ENCODE measurements at places on chromosomes 2 and 18.

DNA sequence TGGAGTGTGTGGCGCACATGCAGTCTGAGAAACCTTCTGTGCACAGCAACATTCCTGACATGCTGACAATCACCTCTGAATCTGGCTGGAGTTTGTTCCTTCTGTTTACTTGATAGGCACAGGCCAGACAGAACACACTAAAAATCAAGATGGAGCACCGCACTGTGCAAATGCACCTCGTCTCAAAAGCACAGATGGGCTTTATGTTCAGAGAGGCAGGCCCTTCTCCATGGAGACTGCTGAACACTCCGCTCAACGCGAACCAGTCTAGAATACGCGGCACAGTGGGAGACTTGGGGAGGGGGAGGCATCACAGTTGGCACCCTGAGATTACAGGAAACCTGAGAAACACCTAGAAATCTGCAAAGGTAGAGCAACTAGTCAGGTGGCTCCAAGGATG is 58.4 kb upstream of the DNMT3A start:
- DNase-seq = no peak

- no peak for DNase-seq
Observed at GRCh38 chr2:241003047-241003360, 4.6 kb downstream of the SNED1 start.

- DNase-seq = no peak
Observed at GRCh38 chr2:217826520-217826919, 176.3 kb downstream of the TNS1 start.

GRCh38 chr2:223460774-223461211 is 141.4 kb downstream of the SCG2 start:
- no peak for DNase-seq

DNA sequence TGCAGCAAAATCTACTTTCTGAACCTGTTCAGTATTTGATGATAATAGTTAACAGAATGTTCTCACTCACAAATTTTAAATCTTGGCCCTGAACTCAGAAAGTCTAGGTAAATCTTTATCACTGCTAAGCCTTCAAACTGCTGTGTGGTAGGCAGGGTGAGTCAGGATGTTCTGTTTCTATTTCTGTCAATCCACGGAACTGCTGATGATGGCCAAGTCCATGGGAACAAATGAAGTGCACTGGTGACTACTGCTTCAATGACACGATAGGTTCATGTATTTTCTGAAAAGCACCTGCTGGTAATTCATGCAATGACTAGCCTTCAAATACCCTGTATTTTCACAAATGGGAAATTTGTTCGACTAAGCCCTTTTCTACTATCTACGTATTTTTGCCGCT is 14.2 kb downstream of the NIFK start:
- DNase-seq = peak; percentile 69

- DNase-seq = no peak
Observed at GRCh38 chr2:21281791-21282514, 158.2 kb downstream of the TDRD15 start.

DNA sequence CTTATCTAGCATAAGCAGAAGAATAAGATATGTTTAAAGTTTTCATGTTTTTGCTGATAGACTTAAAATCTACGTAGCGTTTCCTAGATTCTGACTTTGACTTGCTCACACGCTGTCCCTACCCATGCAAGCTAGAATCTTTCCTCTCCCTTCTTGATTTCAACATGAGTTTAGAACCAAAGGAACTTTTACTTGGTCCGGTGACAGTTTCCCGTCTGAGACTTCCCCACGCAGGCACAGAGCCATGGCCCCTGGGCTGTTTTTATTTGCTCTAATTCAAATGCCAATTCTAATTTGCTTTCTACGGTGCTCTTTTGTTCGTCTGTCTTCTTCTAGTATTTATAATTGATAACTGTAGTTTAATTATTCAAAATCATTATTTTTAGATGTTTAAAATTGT is 467.7 kb downstream of the PARD3B start:
- DNase-seq = no peak

- no peak for DNase-seq
Observed at GRCh38 chr2:236341721-236342120, 77.5 kb upstream of the ASB18 start.

GRCh38 chr2:89837962-89838625 is 1146.6 kb downstream of the RPIA start:
- no peak for DNase-seq

DNA sequence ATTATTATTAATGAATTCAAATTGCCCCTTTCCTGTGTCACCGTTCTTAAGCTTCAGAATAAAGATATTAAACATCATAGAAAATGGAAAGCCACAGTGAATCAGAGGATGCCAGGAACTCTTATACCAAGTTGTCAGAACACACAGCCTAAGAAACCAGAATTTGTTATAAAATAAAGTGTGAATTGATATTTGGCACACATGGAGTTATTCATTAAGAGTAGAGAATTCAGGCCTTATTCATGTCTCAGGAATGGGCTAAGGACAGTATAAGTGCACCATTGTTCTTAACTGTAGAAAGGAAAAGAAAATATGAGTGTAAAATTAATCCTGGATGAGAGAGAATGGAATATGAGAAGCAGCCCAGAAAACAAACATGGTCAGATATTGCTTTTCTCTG is 86.7 kb upstream of the ATP8B1 start:
- DNase-seq = no peak

DNA sequence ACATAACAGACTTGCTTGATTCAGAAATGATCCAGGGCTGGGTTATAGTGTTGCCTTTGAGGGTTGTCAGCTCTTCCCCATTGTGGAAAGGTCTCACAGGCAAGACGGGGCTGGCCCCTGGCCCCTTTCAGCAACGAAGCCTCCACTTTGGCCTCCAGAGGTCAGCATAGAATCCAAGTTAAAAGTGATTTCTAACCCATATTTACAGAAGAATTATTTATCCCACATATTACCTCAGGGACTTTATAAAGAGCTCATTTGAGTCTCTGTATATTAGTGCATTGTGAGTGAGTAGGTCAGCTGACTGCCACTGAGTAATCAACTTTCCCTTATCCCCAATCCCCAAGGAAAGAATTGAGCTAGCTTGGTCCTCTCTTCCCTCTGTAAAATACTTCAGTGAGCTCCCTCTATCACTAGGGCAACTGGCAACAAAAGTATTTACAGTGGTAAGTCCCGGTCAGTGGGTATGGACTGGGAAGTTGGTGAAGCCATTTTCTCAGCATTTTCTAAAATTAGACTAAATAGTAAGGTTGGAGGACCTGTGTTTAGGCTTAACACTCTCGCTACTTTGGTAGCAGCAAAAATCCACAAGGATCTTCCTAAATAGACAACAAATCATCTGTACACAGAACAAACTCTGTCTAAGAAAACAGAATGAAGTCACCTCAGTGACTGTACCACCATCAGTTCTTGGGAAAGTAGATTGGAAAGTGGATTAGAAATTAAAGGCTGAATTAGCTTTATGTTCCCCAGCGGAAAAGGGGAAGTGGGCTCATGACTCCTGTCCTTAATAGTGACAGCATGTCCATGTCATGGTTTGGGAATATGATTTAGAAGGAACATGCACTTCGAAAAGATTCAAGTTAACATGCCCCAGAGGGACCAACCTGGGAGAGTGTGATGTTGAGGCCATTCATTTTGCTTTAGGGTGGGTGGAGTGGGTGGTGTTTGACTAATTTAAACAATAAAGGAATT is 171.0 kb upstream of the SIX3 start:
- no peak for DNase-seq

DNA sequence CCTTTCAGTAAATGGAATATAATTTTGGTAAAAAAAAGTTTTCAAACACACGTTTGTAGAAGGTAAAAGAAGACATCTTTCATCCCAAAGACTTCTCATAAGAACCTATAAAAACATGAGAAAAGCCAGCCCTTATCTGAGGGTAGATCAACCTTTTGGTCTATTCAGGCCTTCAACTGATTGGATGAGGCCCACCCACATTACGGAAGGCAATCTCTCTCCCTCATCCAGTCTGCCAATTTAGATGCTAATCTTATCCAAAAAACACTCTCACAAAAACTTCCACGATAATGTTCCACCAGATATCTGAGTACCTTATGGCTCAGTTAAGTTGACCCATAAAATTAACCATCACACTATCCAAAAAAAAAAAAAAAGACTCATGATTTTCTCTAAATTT is 2.2 kb upstream of the CDH20 start:
- DNase-seq = no peak

- no peak for DNase-seq
Observed at GRCh38 chr18:78853341-78853740, 126.3 kb upstream of the SALL3 start.

Measured in activated CD4-positive, alpha-beta T cell treated with anti-CD3 and anti-CD28 coated beads for 48 hours (primary cell).